ENCODE measurements at places on chromosomes 1 and 21.

DNA sequence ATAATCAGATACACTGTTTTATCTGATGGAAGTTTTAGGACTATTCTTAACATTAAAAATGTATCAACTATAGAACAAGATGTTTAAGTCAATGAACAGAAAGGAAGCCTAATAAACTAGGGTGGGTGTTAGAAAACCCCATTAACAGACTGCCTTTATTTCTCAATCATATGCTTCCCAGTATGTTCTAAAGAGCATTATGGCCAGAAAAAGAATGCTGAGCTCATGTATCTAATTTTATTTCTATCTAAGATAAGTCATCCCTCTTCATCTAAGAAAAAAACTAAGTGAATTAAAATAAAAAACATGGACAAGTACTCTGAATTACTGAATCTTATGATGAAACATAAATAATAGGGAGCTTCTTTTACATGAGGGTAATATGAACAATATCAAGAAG lies 86.5 kb upstream of the TTC39A start:
- no peak for DNase-seq

- no peak for DNase-seq
Measured at GRCh38 chr1:18606443-18607288, 24.0 kb upstream of the PAX7 start.

- no peak for DNase-seq
Measured at GRCh38 chr1:69492286-69492685, 75.4 kb upstream of the LRRC7 start.

DNA sequence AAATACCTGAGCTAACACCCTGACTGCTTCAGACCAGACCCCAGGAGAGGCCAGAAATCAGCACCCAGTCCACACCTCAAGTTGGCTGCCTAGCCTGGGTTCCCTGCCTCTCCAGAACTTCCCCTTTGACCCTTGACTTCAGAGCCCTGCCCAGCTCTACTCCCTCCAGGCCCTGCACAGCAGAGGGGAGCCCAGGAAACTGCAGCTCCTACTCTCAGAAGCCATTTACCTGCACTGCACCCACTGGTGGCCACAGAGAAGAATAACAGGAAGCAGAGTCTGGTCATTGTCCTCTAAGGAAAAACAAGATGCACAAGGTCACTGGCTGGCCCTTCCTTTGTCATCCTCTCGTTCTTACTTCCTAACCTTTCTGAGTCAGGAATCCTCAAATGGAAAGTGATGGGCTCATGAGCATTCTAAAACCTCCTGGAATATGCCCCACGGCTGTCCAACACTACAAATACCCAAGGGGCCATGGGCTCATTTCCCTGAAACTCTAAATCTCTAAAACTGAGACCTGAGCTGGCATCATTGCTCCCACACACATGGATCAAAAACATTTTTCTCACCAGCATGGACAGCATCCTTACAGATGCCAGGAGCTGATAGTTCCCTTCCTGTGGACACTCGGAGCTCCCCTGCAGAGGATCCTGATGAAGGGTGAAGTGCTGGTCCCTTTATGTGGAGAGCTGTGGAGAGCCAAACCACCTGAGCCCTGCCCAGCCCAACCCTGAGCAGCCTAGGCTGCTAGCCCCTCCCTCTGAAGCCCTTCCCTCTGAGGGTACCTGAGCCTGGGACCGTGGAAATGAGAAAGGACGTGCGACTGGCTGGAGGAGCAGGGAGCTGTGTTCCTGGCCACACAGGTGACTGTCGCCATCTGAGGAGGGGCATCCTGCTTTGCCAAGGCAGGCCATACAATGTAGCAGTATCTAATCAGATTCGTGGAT lies at the start of gene ITLN2:
ITLN2 (minus strand) TSS at position 652 of the 947 bp plus-strand sequence; CDS start at position 584, 68 bp downstream.
- no peak for DNase-seq

DNA sequence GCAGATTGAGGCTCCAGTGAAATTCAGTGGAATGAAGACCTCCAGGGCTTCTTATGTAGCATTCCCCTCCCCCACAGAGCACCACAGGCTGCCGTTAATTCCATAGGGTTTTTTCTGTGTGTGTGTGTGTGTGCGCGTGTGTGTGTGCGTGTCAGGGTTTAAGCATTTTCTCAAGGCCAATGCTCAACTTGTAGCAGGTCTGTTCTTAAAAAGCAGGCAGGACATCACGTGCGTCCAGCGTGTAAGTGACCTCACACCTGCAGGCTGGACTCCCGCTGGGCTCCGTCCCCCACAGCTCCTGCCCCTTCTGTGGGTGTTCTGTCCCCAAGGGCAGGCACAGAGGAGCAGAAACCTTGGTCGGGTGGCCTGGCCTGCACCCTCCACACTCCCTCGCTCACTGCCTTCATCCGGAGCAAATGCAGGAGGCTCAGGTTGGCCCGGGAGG lies 5.3 kb downstream of the PRDM16 start:
- DNase-seq = no peak

GRCh38 chr1:209379280-209379679 lies 204.2 kb upstream of the CAMK1G start:
- no peak for DNase-seq

DNA sequence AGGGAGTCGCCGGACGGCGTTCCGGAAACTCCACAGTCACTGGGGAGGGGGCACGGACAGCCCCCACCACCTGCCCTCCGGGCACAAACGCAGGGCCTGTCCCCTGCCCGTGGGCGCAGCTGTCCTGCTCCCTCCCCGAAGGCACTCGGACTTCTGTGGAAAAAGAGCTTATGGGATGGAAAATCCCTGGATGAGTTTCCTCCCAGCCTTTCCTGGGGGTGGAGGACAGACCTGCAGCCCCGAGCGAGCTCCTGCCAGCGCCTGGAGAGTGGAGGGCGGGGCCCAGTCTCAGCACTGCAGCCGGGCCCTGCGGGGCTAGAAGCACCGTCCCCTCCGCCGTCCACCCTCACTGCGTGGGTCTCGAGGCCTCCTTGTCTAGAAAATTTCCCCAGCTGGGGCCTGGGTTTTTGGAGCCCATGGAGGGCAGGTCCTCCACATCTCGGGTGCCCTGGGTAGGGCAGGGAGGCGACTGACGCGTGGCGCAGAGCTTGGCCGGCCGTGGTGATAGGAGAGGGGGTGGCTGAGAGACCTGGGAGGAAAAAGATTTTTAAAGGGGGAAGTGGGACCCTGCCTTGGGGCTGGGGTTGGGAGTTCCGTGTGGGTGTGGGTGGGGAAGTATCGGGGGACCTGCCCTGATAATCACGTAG lies 6.4 kb upstream of the COL6A1 start:
- DNase-seq = no peak

- no peak for DNase-seq
Measured at GRCh38 chr1:99268021-99268420, 3.7 kb downstream of the PLPPR4 start.

- no peak for DNase-seq
Measured at GRCh38 chr1:85502625-85503083, 37.7 kb upstream of the DDAH1 start.

GRCh38 chr1:2466958-2467554 lies 9.0 kb upstream of the PLCH2 start:
- DNase-seq = no peak
